ENCODE measurements at places on chromosomes 11 and 22. TPM values are rescaled to one million over a fixed set of nuclear protein-coding genes. Genes with fewer than 3 reads are reported as not detected.
A peak's percentile ranks its signal among the peaks of the same experiment; 100 is the strongest.

- peaks cover 86% of the 10 kb centered on the region for H3K27me3 ChIP-seq
- H3K4me1 ChIP-seq: no peaks in the 10 kb centered on the region
- H3K36me3 ChIP-seq: no peaks in the 10 kb centered on the region
Measured at GRCh38 chr22:22094921-22095320, 112.3 kb upstream of the TOP3B start.

TRPC6 gene
- total RNA-seq: 0.48 TPM

DNA sequence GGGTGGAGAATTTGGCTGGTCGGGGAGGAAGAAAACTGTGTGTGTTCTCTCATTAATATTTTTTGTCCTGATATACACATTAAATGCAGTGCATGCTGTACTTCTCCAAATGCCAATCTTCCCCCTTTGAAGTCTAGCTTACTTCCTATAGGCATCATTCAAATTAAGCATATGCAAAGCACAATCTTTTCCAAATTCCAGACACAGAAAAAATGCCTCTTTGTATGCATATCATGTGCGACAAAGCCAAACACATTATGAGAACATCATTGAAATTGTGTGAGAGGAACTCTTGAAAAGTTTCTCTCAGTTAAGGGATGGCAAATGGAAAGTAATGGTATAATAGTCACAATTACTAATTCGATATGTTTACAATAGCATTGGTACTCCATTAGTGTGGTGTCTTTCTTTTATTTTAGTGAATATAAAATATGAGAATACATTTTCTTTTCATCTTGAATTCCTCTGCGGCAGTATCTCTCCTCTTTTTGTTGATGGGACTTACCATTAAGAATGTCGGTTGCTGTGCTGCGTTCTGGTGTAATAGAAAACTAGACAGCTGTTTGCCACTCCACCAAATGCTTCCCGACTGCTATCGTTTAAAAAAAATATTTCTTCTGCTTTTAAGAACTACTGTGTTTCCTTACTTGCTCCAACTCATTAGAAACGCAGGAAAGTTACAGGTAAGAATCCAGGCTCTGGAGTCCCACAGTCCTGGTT, 19.3 kb upstream of the NRIP3 start:
- H3K36me3 ChIP-seq: no peaks in the 10 kb centered on the region
- H3K27ac ChIP-seq: no peak overlapping the region
- no peak for DNase-seq
- no peaks in the 10 kb centered on the region for H3K4me1 ChIP-seq
- peaks cover 21% of the 10 kb centered on the region for H3K27me3 ChIP-seq

SYCE3 gene
- not detected for total RNA-seq

GRCh38 chr11:119015054-119015611, 3.0 kb downstream of the RPS25 start:
- H3K36me3 ChIP-seq: peaks cover 46% of the 10 kb centered on the region
- H3K4me1 ChIP-seq: peaks cover 14% of the 10 kb centered on the region
- no peaks in the 10 kb centered on the region for H3K27me3 ChIP-seq
- H3K4me3 ChIP-seq: peak overlapping the region; percentile 53
- DNase-seq: no peak

PRRG4 gene
- total RNA-seq: 6.0 TPM

DNA sequence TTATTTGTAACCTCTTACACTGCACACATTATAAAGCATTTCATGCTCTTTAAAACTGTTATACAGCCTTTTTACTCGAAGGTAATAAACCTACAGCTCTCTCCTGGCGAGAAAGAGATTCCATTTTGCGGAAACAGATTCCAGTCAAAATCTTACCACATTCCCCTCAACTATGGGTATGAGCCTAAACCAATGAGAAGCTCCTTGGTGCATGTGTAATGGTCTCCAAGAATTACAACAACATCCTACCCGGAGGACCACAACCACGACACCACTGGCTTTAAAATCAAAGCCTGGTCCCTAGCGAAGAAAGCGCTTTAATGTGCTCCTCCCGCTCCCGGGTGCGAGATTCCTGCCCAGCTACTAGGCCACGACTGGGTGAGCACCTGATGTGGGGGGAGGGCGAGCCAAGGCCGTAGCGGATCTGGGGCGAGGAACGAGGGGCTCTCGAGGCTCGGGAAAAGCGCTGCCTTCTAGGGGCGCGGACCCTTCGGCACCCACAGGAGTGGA, 821 bp downstream of the CELF1 start:
- no peak for DNase-seq
- H3K27ac ChIP-seq: peak overlapping the region; percentile 98
- peaks cover 21% of the 10 kb centered on the region for H3K4me1 ChIP-seq
- H3K36me3 ChIP-seq: peaks cover 12% of the 10 kb centered on the region
- no peaks in the 10 kb centered on the region for H3K27me3 ChIP-seq

GRCh38 chr11:14042686-14043465, 80.4 kb downstream of the SPON1 start:
- no peak overlapping the region for H3K27ac ChIP-seq
- peaks cover 5% of the 10 kb centered on the region for H3K27me3 ChIP-seq
- no peak for DNase-seq
- H3K36me3 ChIP-seq: no peaks in the 10 kb centered on the region
- H3K4me1 ChIP-seq: no peaks in the 10 kb centered on the region

- no peak overlapping the region for H3K27ac ChIP-seq
- no peak for DNase-seq
- H3K27me3 ChIP-seq: no peaks in the 10 kb centered on the region
- no peak overlapping the region for H3K4me3 ChIP-seq
Measured at GRCh38 chr11:90846628-90847027, 623.8 kb upstream of the CHORDC1 start.

DNA sequence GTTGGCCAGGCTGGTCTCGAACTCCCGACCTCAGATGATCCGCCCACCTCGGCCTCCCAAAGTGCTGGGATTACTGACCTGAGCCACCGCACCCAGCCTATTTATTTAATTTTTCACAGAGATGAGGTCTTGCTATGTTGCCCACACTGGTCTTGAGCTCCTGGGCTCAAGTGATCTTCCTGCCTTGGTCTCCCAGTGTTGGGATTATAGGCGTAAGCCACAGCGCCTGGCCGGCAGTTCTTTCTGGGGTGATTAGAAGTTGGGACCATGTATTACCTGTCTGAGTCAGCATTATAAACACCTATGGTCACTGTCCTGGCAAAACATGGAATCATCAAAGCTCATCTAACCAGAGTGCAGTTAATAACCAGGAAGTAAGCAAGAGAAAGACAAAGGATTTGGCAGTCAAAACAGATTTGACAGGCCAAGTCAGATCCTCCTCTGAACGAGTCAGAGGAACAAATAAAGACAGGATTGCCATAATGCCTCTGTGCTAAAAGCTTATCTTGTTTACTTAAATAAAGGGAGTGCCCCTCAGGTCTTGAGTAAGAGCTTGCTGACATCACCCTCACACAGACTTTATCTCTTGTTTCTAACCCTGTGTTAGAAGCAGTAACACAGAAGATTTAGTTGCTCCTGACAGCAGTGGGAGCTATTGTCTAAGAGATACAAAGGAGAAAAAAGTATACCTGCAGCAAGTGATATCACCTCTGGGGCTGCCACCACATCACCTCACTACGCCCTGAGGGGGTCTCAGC, 3.7 kb downstream of the SERPIND1 start:
- DNase-seq: no peak
- no peak overlapping the region for H3K4me3 ChIP-seq
- peaks cover 5% of the 10 kb centered on the region for H3K36me3 ChIP-seq
- peak overlapping the region; percentile 99 for H3K27ac ChIP-seq
- peaks cover 7% of the 10 kb centered on the region for H3K4me1 ChIP-seq

DNA sequence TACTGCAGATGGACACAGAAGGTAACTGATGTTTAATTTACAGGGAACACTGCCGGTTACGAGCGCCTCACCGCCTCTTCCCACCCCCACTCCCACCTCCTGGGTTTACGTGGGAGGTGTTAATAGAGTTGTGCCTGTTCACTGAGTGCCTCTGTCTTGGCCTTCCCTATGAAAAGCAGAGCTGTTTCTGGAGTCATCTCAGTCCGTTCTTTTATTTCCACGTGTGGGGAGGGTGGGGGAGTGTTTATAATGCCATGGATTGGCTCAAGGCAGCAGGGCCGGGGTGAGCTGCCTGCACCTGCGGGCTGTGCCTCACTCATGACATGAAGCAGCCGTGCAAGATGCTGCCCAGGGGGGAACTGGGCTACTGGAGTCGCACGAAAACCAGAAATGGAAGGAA, 322.7 kb downstream of the CADM1 start:
- H3K4me3 ChIP-seq: peak overlapping the region; percentile 4
- H3K36me3 ChIP-seq: peaks cover 18% of the 10 kb centered on the region
- H3K27ac ChIP-seq: no peak overlapping the region

ZNF215 gene
- 4.6 TPM for total RNA-seq

DNA sequence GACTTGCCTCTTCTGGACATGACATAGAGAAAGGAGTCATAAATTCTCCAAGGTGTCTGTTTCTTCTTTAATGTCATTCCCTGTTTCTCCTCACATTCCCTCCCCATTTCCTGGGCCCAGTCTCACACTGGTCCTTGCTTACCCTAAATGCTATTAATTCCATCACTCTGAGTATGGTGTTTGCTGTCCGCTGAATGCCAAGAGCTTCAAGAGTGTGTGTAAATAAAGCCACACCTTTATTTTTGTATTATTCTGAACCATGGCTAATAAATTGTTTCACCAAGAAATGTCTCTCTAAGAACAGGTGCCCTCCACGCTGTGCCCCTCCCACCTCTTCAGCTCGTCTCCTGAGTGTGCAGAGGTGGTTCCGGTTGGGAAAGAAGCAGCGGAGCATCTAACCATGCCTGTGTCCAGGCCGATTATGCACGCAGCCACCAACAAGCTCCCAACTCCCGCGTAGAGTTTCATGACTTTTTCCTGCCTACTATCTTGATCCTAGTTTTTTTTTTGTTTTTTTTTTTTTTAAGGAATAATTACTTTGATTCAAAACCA, 8.6 kb downstream of the TMEM121B start:
- H3K27ac ChIP-seq: no peak overlapping the region
- DNase-seq: no peak
- H3K4me3 ChIP-seq: no peak overlapping the region

MS4A6A gene
- total RNA-seq: 4.2 TPM

RAB3IL1 gene
- total RNA-seq: 2.1 TPM

- H3K4me3 ChIP-seq: no peak overlapping the region
- peaks cover 14% of the 10 kb centered on the region for H3K4me1 ChIP-seq
- no peaks in the 10 kb centered on the region for H3K36me3 ChIP-seq
- no peak for DNase-seq
- no peak overlapping the region for H3K27ac ChIP-seq
- no peaks in the 10 kb centered on the region for H3K27me3 ChIP-seq
Measured at GRCh38 chr22:26553056-26553752, 36.7 kb downstream of the TPST2 start.

ANO9 gene
- total RNA-seq: 66.6 TPM
